Lower leg skin (tissue), 4 donors: ENCODE measurements at places on chromosomes 1 and 21. TPM values are rescaled to one million over a fixed set of nuclear protein-coding genes. Genes with fewer than 3 reads are reported as not detected.

The KCNA2 gene
- total RNA-seq = 0.88 TPM

The HTR1D gene
- not detected for total RNA-seq

The CLDN17 gene
- total RNA-seq = not detected

The CSF1 gene
- total RNA-seq = 41.9 TPM

The LRRN2 gene
- not detected for total RNA-seq

The UMODL1 gene
- 0.23 TPM for total RNA-seq

The TOR1AIP1 gene
- total RNA-seq = 53.7 TPM

The ADORA1 gene
- 3.3 TPM for total RNA-seq

The KANK4 gene
- 1.5 TPM for total RNA-seq

The OR6K3 gene
- total RNA-seq = not detected

The GSTM5 gene
- 2.2 TPM for total RNA-seq

The ZBTB8B gene
- total RNA-seq = not detected

The MYBPH gene
- total RNA-seq = not detected

The ACTA1 gene
- 0.21 TPM for total RNA-seq

The VWA5B1 gene
- not detected for total RNA-seq

The SH2D1B gene
- total RNA-seq = not detected

The NHLH1 gene
- total RNA-seq = not detected

The TMEM125 gene
- 22.0 TPM for total RNA-seq

The GSTM1 gene
- not detected for total RNA-seq

The LAMC1 gene
- 76.9 TPM for total RNA-seq

The RHEX gene
- total RNA-seq = 0.93 TPM

The ATF6 gene
- 29.0 TPM for total RNA-seq

The SLC1A7 gene
- not detected for total RNA-seq

The IL12RB2 gene
- 2.7 TPM for total RNA-seq

The C1orf185 gene
- not detected for total RNA-seq

The ICOSLG gene
- 10.4 TPM for total RNA-seq

The MAD2L2 gene
- 36.8 TPM for total RNA-seq

The ASTN1 gene
- total RNA-seq = 0.10 TPM
